ENCODE measurements at places on chromosomes 2 and 18.
A peak's percentile ranks its signal among the peaks of the same experiment; 100 is the strongest.

GRCh38 chr2:234974501-234975385 is 22.9 kb downstream of the SH3BP4 start:
- DNase-seq: peak; percentile 66

- DNase-seq: no peak
These were observed 15.5 kb downstream of the IL1F10 start for GRCh38 chr2:113083296-113083695.

GRCh38 chr2:51812138-51812866 is 780.4 kb upstream of the NRXN1 start:
- peak; percentile 14 for DNase-seq

DNA sequence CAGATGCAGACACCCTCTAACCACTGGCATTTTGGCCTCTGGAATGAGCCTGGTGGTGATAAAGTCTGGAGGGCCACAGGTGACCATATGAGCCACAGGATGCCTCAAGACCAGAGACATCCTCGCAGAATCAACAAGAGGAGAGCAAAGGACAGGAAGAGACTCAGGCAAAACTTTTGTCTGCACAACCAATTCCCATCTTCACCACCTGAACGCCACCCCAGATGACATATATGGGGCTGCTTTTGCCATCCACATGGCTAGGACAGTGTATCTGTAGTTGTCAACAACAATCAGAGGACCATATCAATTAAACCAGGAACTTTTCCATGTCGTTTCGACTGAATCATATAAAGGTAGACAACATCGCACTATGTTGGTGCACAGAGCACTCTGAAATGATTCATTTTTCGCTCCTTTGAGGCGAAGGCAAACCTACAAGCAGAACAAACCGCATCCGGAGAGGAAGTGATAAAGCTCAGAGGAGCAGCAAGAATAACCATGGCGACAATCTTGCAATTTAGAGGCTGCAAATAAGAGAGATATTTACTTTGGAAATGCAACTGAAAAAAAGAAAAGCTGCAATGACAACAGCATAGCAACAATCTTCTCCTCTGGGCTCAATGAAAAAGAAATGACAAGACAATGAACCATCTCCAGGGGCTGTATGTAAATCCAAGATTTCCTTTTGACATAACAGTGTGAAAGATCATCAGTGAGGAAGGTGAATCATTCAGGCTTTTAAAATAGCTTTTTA is 204.5 kb downstream of the ARL4C start:
- no peak for DNase-seq

- DNase-seq: no peak
These were observed 141.1 kb downstream of the HRH4 start for GRCh38 chr18:24601585-24601984.

DNA sequence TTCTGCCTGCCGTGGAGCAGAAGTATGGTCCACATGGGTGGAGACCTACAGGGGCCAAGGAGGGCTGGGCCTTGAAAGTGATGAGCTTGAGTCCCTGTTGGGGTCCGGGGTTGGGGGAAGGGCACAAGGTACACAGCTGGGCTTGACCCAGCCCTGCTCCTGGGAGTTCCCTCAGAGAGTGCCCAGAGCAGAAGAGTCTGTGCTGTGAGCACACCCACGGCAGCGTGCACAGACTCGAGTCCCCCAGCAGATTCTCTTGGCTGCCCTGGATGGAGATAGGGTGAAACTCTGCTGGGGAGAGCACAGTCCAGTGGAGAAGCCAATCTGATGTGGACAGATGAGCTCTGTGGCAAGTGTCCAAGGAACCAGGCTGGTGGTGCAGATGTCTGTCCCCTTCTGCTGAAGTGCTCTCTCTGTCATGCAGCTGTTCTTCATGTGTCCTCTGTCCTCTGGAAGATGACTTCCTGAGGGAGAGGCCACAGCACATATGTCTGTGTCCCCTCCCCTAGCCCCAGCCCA is 27.5 kb downstream of the INPP4A start:
- DNase-seq: no peak

Measured in mesenchymal stem cell (in vitro differentiated cells and primary cell).